ENCODE measurements at places on chromosomes 16 and 17. TPM values are rescaled to one million over a fixed set of nuclear protein-coding genes. Genes with fewer than 3 reads are reported as not detected.

DNA sequence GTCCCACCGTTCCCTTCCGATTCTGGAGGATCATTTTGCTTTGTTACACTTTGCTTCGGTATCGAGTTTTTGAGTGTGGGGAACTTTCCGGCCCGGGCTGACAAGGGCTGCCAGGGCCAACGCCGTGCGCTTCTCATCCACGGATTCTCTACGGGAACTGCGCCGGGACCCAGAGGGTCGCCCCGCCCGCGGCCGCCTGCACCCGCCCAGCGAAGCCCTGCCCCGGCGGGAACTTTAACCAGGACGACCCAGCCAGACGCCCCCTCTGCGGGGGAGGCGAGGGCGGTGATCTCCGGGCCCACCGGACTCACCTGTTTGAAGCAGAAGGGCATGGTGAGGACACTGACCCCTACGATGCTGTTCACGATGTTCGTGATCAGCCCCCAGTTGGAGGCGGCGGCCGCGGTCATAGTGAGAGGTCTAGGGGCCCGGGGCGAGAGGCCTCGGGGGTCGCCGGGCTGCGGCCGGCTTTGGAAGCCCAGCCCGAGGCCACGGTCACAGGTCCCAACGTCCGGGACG is 536 bp downstream of the SLC38A10 start:
- DNase-seq = no peak

DNA sequence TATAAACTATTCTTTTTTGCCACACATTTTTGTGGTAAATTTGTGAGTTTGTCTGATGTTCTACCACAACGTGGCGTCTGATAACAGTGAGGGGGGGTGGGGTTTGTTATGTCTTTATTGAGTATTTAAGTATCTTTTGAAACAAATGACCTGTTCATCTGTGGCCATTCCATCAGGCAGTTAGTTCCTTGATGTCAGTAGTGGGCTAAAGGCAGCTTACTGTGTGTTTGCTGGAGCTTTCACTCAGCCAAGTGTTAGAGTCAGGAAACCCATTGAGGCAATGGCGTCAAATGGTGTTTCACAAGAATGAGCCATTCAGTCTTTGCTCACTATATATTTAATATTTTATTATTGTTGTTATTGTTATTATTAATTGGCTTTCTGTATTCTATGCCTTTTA is 28.0 kb downstream of the NQO1 start:
- no peak for DNase-seq

GRCh38 chr17:74937064-74938051 is 1.7 kb downstream of the OTOP3 start:
- DNase-seq = no peak

GRCh38 chr16:64292953-64293352 is 828.9 kb downstream of the CDH11 start:
- DNase-seq = no peak

The LONP2 gene
- total RNA-seq = 66.6 TPM

DNA sequence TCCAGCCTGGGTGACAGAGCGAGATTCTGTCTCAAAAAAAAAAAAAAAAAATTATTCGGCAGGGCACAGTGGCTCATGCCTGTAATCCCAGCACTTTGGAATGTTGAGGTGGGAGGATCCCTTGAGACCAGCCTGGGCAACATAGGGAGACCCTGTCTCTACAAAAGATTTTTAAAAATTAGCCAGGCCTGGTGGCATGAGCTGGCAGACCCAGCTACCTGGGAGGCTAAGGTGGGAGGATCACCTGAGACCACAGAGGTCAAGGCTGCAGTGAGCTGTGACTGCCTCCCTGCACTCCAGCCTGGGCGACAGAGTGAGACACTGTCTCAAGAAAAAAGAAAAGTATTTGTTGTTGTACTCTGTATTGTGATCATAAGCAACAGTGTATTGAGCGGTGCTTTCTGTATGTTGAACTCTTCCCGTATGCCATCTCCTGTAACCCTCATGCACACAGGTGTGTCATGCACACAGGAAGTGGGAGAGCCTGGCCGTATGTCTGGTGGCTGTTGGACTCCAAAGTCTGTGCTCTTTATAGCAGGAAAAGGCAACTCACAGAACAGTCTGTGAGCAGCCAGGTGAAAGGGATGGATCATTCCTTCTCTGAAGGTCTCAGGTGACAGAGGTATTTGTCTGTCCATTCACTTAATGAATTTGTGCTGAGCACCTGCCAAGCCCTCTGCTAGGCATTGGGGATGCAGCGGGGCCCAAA is 17.1 kb downstream of the CDH1 start:
- DNase-seq = no peak

DNA sequence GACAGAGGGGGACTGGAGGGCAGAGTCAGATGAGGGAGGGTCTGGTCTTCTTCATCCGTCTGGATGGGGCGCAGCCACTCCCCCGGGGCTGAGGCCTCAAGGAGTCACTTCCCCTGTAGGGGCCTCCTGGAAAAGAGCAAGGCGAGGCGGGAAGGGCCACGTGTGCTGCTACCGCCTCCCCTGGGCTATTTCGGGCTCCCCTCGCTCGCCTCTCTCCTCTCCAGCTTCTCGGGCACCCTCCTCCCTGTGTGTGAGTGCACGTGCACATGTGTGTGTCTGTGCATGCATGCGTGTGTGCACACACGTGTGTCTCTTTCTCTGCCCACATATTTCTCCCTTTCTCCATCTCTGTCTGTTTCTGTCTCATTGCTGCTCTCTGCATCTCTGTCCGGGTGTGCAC is 10.1 kb downstream of the GSG1L start:
- no peak for DNase-seq

The PRRT2 gene
- 3.9 TPM for total RNA-seq

GRCh38 chr16:53282975-53283946 is 151.0 kb upstream of the RBL2 start:
- no peak for DNase-seq

The TBC1D3H gene
- total RNA-seq = not detected

DNA sequence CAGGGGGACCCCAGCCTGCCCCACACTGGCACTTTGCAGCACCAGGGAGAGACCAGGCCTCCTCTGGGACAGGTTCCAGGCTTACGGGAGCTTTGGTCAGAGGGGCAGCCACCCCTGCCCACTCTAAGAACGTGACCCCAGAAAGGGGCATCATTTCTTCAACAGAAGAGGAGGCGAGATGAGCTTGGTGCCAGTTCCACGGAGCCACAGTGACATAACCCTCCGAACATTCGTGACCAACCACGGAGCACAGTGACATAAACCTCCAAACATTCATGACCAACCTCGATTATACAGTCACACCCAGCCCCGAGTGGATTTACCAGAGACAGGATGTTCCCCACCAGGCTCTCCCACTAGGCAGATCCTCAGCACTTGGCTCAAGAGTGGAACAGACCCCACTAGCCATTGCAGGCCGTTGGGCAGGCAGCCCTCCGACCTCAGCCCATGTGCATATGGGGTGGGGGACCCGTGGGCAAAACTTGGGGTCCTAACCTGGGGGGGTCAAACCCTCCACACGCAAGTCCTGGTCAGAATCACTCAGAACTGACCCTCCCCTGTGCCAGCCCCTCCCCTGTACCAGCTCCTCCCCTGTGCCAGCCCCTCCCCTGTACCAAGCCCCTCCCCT is 112.9 kb downstream of the METRNL start:
- peak; percentile 37 for DNase-seq

GRCh38 chr17:80830020-80830780 is 161.4 kb upstream of the CHMP6 start:
- peak; percentile 37 for DNase-seq

The TMEM92 gene
- total RNA-seq = not detected

DNA sequence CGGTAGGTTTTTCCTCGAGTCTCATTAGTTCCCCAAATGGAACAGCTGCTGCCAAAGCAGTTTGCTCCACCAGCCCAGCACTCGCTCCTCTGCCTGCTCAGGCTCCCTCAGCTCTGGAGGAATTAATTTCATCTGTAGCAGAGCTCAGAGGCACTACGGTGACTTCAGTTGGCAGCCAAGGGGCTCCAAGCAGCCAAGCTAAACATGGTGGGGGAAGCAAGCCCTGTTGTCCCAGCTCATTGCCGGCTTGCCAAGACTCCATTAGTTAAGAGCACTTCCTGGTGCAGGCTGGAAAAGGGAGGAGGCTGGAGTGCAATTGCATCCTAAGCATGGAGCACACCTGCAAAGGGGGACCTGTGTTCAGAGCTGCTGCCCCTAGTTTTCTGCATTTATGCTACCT is 78.7 kb upstream of the GPRC5B start:
- DNase-seq = peak; percentile 49

The CDT1 gene
- total RNA-seq = 3.3 TPM

The SHBG gene
- 0.16 TPM for total RNA-seq

- DNase-seq = no peak
Observed at GRCh38 chr17:71883845-71884244, 237.0 kb upstream of the SOX9 start.

The KRTAP17-1 gene
- not detected for total RNA-seq

The CALB2 gene
- 7.5 TPM for total RNA-seq

The TERB1 gene
- 0.64 TPM for total RNA-seq

The RAB34 gene
- 129 TPM for total RNA-seq

The AGRP gene
- total RNA-seq = not detected

The DPEP3 gene
- not detected for total RNA-seq

The CDK3 gene
- total RNA-seq = 6.6 TPM

- DNase-seq = no peak
Observed at GRCh38 chr16:86461037-86461436, 49.3 kb upstream of the FOXF1 start.

- DNase-seq = no peak
Observed at GRCh38 chr16:83296505-83296904, 511.3 kb upstream of the HSBP1 start.

The MT2A gene
- total RNA-seq = 543 TPM

GRCh38 chr16:24077966-24078365 is 178.2 kb upstream of the CACNG3 start:
- no peak for DNase-seq

DNA sequence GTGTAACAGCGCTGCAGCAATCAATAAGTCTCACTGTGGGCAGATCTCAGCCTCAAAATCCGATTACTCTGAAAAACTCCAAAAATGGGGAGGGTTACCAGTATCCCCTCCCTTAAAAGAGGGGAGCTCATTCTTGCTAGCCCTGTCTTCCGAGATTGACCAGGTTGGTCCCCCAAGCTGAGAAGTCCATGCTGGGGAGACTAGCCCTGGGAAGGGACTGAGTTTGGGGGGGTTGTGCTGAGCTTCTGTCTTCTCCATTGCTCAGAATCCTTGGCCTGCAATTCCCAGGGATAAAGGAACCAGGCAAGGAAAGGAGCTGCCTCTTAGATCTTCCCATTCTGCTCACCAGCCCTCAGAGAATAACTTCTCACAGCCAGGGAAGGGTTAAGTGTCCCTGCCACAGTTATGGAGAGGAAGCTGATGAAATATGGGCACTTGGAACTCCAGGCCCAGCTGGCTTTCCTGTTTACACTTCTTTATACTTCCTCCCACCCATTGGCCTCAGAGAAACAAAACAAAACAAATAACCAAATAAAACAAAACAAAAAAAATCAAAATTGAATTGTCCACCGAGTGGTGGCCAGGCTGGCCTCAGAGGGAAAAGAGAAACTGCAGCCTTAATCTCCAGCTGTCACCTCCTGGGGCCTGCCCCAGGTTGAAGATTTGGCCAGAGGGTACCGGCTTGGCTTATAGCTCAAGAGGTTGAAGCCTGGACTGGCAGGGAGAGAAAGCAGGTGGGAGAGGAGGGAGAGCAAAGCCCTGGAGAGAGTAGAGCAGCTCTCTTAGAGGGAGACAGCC is 2.6 kb downstream of the HOXB3 start:
- no peak for DNase-seq

The GSE1 gene
- 60.7 TPM for total RNA-seq

- no peak for DNase-seq
Observed at GRCh38 chr17:73304971-73305812, 6.6 kb downstream of the CDC42EP4 start.

GRCh38 chr17:50765454-50766221 is 1.7 kb downstream of the ANKRD40CL start:
- no peak for DNase-seq

- no peak for DNase-seq
Observed at GRCh38 chr17:39114723-39115122, 36.7 kb downstream of the PLXDC1 start.

- DNase-seq = no peak
Observed at GRCh38 chr16:31707743-31708335, 165.8 kb upstream of the ZNF267 start.

DNA sequence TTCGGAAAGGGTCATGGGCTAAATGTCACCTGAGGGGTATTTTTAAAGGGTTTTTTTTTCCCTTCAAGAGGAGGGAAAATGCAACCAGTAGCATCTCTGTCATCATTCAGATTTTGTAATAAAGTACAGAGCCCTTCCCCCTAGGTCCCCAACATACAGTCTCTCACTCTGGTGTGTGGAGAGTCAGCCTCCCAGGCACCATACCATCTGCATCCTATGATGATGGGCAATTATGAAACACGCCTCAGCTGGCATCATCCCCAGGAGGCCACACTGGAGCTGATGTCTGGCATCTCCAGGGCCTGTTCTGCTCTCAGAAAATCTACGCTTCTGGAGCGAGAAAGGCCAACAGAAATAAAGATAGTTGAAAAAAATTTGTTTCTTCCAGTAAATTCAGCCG is 32.0 kb downstream of the TBX4 start:
- DNase-seq = no peak

The TMUB2 gene
- total RNA-seq = 40.6 TPM

GRCh38 chr17:82871056-82871775 is 31.4 kb upstream of the ZNF750 start:
- DNase-seq = no peak

DNA sequence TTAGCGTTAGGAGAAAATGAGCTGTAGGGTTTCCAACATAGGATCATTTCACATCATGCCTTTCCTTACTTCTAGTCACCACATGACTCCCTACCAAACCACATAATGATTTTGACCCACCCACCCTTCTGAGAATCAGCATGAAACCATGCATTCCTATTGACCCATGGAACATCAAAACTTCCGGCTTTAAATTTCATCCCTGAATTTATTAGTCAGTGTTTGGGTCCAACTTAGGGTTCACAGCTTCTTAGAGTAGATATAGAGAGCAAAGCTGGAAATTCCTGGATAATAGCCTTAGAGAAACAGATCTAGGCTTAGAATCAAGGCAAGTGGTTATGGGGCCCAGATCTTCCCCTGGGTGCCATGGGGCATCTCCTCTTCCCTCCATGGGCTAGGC is 162.6 kb downstream of the TOX3 start:
- DNase-seq = no peak

DNA sequence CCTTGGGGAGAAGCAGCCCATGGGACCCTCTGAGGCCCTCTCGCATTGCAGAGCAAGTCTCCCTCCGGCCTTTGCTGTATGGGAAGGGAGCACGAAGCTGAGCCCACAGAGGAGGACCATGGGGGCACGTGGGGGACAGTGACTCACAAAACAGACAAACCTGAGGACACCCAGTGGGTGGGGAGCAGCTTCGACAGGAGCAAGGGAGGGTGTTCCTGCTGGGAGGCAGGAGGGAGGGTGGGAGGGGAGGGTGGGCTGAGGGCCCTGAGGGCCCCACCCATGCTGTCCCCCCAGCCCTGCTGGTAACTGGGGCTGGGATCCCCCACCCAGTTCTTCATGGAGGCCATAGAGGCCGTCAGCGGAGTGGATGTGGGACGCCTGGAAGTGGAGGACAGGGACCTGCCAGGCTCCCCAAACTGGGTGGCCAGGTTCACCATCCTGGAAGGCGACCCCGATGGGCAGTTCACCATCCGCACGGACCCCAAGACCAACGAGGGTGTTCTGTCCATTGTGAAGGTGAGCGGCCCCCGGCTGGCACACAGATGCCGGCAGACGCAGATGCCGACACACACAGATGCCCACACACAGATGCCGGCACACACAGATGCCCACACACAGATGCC is 12.5 kb downstream of the SLC22A31 start:
- no peak for DNase-seq

Data from breast epithelium (tissue), 4 donors.